ENCODE measurements at places on chromosomes 3 and 15. TPM values are rescaled to one million over a fixed set of nuclear protein-coding genes. Genes with fewer than 3 reads are reported as not detected.

GRCh38 chr3:58092521-58092920 is 84.3 kb downstream of the FLNB start:
- H3K27me3 ChIP-seq, result no peaks in the 10 kb centered on the region
- H3K4me3 ChIP-seq, result no peak overlapping the region
- no peaks in the 10 kb centered on the region for H3K36me3 ChIP-seq
- H3K27ac ChIP-seq, result no peak overlapping the region
- no peak for DNase-seq
- peaks cover 7% of the 10 kb centered on the region for H3K4me1 ChIP-seq

GRCh38 chr15:89035150-89035549 is 53.1 kb upstream of the ABHD2 start:
- no peaks in the 10 kb centered on the region for H3K4me1 ChIP-seq
- DNase-seq, result no peak
- no peak overlapping the region for H3K27ac ChIP-seq
- H3K36me3 ChIP-seq, result no peaks in the 10 kb centered on the region
- no peak overlapping the region for H3K4me3 ChIP-seq
- H3K27me3 ChIP-seq, result no peaks in the 10 kb centered on the region

GRCh38 chr3:11246663-11246970 is 25.6 kb upstream of the ATG7 start:
- H3K27me3 ChIP-seq, result no peaks in the 10 kb centered on the region
- H3K4me1 ChIP-seq, result no peaks in the 10 kb centered on the region
- H3K36me3 ChIP-seq, result no peaks in the 10 kb centered on the region
- DNase-seq, result no peak
- no peak overlapping the region for H3K27ac ChIP-seq

Gene PTX3
- total RNA-seq, result 3.9 TPM

- DNase-seq, result no peak
- H3K4me1 ChIP-seq, result peaks cover 3% of the 10 kb centered on the region
- H3K4me3 ChIP-seq, result no peak overlapping the region
- peak overlapping the region; percentile 78 for H3K27ac ChIP-seq
- H3K27me3 ChIP-seq, result no peaks in the 10 kb centered on the region
These were observed 71.6 kb downstream of the FEM1B start for GRCh38 chr15:68349151-68349550.

GRCh38 chr3:197749315-197749600 is 425 bp upstream of the FYTTD1 start:
- H3K27ac ChIP-seq, result peak overlapping the region; percentile 73
- no peak for DNase-seq
- H3K36me3 ChIP-seq, result no peaks in the 10 kb centered on the region
- no peaks in the 10 kb centered on the region for H3K27me3 ChIP-seq
- peaks cover 3% of the 10 kb centered on the region for H3K4me1 ChIP-seq
- H3K4me3 ChIP-seq, result peak overlapping the region; percentile 24

DNA sequence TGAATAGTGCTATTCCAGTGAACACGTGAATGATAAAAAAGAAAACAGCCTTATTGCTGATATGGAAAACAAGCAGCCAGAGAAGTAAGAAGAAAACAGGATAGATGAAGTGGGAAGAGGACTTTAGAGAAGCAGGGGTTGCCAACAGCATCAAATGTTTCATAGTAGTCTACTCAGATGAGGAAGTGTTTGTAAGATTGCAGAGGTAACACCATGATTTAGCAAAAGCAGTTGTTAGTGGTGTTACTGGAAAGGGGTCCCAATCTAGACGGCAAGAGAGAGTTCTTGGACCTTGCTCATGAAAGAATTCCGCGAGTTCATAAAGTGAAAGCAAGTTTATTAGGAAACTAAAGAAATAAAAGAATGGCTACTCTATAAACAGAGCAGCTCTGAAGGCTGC is 108.8 kb upstream of the MCTP2 start:
- no peak overlapping the region for H3K27ac ChIP-seq
- H3K4me3 ChIP-seq, result no peak overlapping the region
- DNase-seq, result no peak
- no peaks in the 10 kb centered on the region for H3K27me3 ChIP-seq

GRCh38 chr3:27613846-27614500 is 108.2 kb downstream of the EOMES start:
- no peaks in the 10 kb centered on the region for H3K27me3 ChIP-seq
- H3K4me3 ChIP-seq, result no peak overlapping the region
- H3K4me1 ChIP-seq, result no peaks in the 10 kb centered on the region
- no peaks in the 10 kb centered on the region for H3K36me3 ChIP-seq
- no peak for DNase-seq
- H3K27ac ChIP-seq, result peak overlapping the region; percentile 72

GRCh38 chr15:78768531-78769408 is 42.5 kb downstream of the ADAMTS7 start:
- H3K27me3 ChIP-seq, result no peaks in the 10 kb centered on the region
- DNase-seq, result peak; percentile 64
- no peaks in the 10 kb centered on the region for H3K36me3 ChIP-seq
- H3K4me3 ChIP-seq, result no peak overlapping the region
- no peak overlapping the region for H3K27ac ChIP-seq

DNA sequence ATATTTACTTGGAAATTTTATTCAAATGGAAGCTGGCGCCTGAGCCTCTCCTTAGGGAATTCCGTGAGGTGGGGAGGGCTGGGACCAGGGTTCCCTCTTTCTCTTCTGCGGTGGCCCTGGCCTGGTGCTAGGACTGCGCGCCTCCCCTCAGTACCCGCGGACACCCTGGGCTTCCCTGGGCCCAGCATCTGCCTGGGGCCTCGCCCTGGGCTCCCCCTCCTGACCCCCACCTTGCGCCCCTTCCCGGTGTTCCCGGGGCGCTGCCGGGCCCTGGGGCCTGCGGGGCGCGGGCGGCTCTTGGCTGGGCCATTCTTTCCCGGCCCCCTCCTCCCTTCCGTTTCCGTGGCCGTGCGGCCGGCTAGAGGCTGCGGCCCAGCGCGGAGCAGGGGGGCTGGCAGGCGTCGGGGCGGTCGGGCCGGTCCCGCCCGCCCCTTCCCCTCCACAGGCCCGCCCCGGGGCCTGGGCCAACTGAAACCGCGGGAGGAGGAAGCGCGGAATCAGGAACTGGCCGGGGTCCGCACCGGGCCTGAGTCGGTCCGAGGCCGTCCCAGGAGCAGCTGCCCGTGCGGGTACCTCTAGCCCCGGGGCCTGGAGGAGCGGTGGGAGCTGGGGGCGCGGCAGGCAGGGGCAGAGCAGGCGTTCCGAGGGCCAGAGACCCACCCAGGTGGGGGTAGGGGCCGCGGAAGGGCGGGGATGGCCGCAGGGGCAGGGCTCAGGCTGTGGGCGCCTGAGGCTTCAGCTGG is at the start of gene FES:
TSS of gene FES (plus strand) at position 529 of the 743 bp plus-strand sequence. CDS start 542 bp downstream, outside the sequence.
- peak within 1 kb of the TSS; percentile 74 for H3K27ac ChIP-seq
- peaks cover 2% of the 10 kb centered on the region for H3K36me3 ChIP-seq
- no peaks in the 10 kb centered on the region for H3K27me3 ChIP-seq
- DNase-seq, result peak; percentile 89

DNA sequence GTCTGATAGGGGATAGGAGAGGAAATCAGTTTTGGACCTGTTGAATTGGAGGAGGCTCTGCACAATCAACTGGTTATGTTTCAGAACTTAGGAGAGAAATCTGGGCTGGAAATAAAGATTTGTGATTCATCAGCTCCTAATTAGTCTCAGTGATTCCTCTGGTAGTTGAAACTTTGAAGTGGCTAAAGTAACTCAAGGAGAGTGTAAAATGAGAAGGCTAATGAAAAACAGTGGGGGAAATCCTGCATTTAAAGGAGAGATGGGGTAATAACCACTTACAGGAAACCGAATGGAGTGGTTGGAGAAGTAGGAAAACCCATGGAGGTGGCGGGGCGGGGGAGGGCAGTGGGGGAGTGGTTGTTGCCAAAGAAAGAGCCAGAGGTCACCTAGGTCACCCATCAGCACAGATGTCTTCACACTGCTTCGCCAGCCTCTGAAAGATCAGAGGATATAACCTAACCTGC is 32.6 kb downstream of the MAP2K5 start:
- no peak overlapping the region for H3K27ac ChIP-seq
- no peaks in the 10 kb centered on the region for H3K36me3 ChIP-seq
- DNase-seq, result no peak
- H3K27me3 ChIP-seq, result no peaks in the 10 kb centered on the region

GRCh38 chr15:37199545-37199944 is 99.2 kb upstream of the MEIS2 start:
- H3K27me3 ChIP-seq, result no peaks in the 10 kb centered on the region
- DNase-seq, result no peak
- no peak overlapping the region for H3K27ac ChIP-seq
- no peak overlapping the region for H3K4me3 ChIP-seq
- H3K36me3 ChIP-seq, result no peaks in the 10 kb centered on the region
- no peaks in the 10 kb centered on the region for H3K4me1 ChIP-seq

Gene RTP4
- 3.5 TPM for total RNA-seq

Gene FILIP1L
- total RNA-seq, result 861 TPM

Gene ADCY5
- 65.5 TPM for total RNA-seq

DNA sequence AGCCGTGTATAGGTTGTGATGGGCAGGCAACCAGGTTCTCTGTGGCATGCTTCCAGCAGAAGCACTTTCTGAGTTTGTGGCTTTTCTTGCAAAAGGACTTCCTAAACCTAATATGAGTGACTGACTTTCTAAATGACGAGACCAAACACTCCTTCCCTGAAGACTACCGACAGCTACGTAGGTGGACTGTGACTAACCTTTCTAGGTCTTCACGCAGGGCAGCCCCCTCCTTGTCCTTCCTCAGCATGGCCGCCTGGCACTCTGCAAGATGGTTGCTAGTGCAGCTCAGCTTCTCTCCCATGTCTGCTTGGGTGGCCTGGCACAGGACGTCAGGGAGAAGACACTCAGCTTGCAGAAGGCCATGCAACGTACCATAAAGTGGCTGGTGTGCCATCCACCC is 20.9 kb downstream of the CXCR6 start:
- DNase-seq, result no peak
- no peaks in the 10 kb centered on the region for H3K27me3 ChIP-seq
- H3K4me3 ChIP-seq, result no peak overlapping the region
- no peaks in the 10 kb centered on the region for H3K4me1 ChIP-seq

Gene PLA2G4E
- not detected for total RNA-seq

GRCh38 chr3:169497567-169498257 is 165.8 kb downstream of the MECOM start:
- H3K4me1 ChIP-seq, result no peaks in the 10 kb centered on the region
- no peak overlapping the region for H3K4me3 ChIP-seq
- no peak for DNase-seq
- H3K27ac ChIP-seq, result no peak overlapping the region
- H3K36me3 ChIP-seq, result no peaks in the 10 kb centered on the region
- H3K27me3 ChIP-seq, result no peaks in the 10 kb centered on the region

Gene PCOLCE2
- 83.3 TPM for total RNA-seq

GRCh38 chr15:81940467-81941451 is 105.1 kb downstream of the MEX3B start:
- H3K27me3 ChIP-seq, result no peaks in the 10 kb centered on the region
- H3K27ac ChIP-seq, result no peak overlapping the region
- H3K4me1 ChIP-seq, result no peaks in the 10 kb centered on the region
- no peak overlapping the region for H3K4me3 ChIP-seq
- no peaks in the 10 kb centered on the region for H3K36me3 ChIP-seq

Gene TEX55
- not detected for total RNA-seq

DNA sequence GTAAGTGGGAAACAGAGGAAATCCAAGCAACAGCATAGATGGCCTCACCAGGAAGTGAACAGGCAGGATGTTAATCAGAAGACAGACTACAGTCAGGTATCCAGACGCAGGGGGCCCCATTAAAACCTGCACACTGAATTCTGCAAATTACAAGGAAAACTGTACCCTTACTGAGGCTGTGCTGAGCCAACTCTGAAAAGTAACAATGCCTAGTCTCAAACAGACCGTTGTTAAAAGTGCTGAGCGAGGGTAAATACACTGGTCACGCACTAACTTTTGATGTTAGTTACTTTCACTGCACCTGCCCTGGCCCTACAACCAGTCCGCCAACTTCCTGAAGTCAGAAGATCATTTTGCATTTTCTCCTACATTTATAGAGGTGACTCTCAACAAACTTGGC is 1.0 kb downstream of the TAMM41 start:
- no peak overlapping the region for H3K27ac ChIP-seq
- H3K4me3 ChIP-seq, result peak overlapping the region; percentile 51
- peaks cover 4% of the 10 kb centered on the region for H3K36me3 ChIP-seq
- DNase-seq, result no peak
- no peaks in the 10 kb centered on the region for H3K4me1 ChIP-seq
- H3K27me3 ChIP-seq, result no peaks in the 10 kb centered on the region

Gene IVD
- 41.7 TPM for total RNA-seq

DNA sequence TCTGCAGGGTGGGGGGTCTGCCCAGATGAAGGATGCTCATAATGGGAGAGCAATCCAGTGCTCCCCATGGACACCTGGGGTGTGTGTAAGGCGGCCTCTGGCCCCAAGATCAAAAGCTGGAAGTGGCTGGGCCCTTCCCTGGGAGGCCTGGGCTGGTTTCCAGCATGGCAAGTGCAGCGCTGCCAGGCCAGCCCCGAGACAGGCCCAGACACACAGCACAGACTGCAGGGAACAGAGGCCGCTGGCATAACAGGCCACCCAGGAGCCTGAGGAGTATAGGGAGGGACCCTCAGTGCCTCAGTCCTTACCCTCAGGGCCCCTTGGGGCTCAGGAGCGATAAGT is 10.0 kb downstream of the ITPKA start:
- no peak overlapping the region for H3K27ac ChIP-seq
- no peaks in the 10 kb centered on the region for H3K36me3 ChIP-seq
- no peak for DNase-seq
- no peaks in the 10 kb centered on the region for H3K4me1 ChIP-seq

Gene CLDN18
- total RNA-seq, result not detected

DNA sequence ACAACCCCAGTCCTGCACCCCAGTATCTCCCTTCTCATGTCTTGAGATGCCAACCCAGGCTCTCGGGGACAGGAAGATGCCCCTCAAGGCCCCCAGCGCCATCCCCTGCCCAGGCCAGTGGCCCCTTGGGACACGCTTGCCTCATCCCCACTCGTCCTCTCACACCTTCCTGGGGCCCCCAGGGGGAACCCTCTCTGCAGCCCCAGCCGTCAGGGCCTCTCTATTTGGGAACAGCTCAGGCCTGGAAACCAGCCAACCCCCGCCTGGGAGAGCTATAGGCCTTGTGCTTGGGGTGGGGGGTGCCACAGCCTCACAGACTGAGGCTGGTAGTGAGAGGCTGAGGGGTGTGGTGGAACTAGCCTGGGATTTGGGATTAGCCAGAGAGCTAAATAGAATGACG is 7.8 kb downstream of the LINGO1 start:
- H3K27ac ChIP-seq, result no peak overlapping the region
- no peak overlapping the region for H3K4me3 ChIP-seq
- no peaks in the 10 kb centered on the region for H3K36me3 ChIP-seq

GRCh38 chr3:64974401-64974800 is 286.6 kb upstream of the ADAMTS9 start:
- DNase-seq, result no peak
- H3K4me3 ChIP-seq, result no peak overlapping the region
- H3K27me3 ChIP-seq, result no peaks in the 10 kb centered on the region
- H3K4me1 ChIP-seq, result no peaks in the 10 kb centered on the region
- no peaks in the 10 kb centered on the region for H3K36me3 ChIP-seq

GRCh38 chr3:123633530-123633929 is 48.7 kb upstream of the HACD2 start:
- H3K36me3 ChIP-seq, result peaks cover 4% of the 10 kb centered on the region
- DNase-seq, result no peak
- no peaks in the 10 kb centered on the region for H3K4me1 ChIP-seq
- H3K27ac ChIP-seq, result peak overlapping the region; percentile 39
- H3K4me3 ChIP-seq, result no peak overlapping the region

- no peak for DNase-seq
- H3K27me3 ChIP-seq, result no peaks in the 10 kb centered on the region
- no peak overlapping the region for H3K4me3 ChIP-seq
- H3K36me3 ChIP-seq, result no peaks in the 10 kb centered on the region
These were observed 137.9 kb upstream of the LRIG1 start for GRCh38 chr3:66638717-66639116.

GRCh38 chr3:9581742-9582141 is 28.1 kb upstream of the LHFPL4 start:
- H3K36me3 ChIP-seq, result no peaks in the 10 kb centered on the region
- DNase-seq, result no peak
- no peak overlapping the region for H3K27ac ChIP-seq
- no peaks in the 10 kb centered on the region for H3K4me1 ChIP-seq
- no peak overlapping the region for H3K4me3 ChIP-seq
